ENCODE measurements at places on chromosomes 4 and X.

DNA sequence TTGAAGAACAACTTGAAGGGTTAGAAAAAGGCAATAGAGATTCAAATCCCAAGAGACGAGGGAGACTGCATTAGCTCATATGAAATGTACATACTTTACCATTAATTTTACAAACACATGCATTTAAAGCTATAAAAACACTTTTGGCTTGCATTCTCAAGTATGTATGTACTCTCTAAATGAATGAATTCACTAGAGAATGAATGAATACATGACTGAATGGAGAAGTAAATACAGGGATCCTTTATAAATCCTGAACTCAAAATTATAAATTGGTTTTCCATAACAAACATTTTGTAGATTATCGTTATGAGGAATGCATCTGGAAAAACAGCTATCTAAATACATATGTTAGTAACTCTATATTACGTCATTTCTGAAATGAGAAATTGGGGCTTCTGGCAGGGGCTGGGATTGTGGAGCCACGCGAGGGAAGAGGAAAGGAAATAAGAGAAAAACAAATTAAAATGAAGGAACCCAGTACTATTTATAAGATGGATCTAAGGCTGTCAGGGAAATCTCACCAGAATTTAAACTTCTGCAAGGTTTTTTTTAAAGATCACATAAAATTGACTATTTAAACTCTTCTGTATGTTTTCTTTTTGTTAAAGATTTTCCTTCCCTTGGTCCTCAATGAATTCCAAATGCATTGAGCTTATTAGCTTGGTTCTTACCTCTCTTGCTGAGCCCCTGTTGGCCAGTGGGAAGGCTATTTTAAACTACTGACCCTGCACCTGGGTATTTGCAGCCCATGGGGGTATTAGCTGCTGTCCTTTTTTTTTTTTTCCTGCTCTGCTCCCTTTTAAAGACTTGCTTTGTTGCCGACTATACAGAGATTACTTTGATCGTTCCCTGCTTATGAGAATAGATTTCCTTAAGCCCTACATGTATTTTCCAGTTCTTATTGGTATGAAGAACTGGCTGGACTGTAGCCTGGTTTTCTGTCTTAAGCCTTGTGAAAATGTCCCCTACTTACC, 207.8 kb downstream of the ADGRL3 start:
- peak; percentile 31 for DNase-seq

DNA sequence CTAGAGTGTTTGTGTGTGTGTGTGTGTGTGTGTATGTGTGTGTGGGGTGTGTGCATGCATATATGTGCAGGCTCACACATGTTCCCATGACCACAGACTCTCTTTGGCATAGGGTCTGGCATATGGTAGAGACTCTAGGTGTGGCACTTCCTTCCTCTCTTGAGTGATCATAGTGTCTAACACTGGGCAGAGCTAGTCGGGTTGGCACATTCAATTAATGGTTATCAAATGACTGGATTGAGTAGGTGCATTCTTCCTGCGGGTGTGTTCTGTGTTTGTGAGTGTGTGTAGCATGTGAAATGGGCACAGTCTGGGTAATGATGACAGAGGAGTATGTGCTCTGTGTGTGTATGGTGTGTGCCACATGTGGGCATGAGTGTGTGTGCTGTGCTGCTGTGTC, 106.5 kb downstream of the EFNB1 start:
- no peak for DNase-seq

GRCh38 chrX:13164611-13165010, 120.2 kb upstream of the FAM9C start:
- no peak for DNase-seq

DNA sequence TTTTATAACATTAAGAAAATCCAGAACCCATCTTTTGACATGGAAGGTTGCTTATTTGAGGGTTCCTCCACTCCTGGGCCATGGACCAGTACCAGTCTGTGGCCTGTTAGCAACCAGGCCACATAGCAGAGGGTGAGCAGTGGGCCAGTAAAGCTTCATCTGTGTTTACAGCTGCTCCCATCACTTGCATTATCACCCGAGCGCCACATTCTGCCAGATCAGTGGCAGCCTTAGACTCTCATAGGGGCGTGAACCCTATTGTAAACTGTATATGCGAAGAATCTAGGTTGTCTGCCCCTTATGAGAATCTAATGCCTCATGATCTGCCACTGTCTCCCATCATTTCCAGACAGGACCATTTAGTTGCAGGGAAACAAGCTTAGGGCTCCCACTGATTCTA, 58.6 kb downstream of the NDST4 start:
- DNase-seq = no peak

DNA sequence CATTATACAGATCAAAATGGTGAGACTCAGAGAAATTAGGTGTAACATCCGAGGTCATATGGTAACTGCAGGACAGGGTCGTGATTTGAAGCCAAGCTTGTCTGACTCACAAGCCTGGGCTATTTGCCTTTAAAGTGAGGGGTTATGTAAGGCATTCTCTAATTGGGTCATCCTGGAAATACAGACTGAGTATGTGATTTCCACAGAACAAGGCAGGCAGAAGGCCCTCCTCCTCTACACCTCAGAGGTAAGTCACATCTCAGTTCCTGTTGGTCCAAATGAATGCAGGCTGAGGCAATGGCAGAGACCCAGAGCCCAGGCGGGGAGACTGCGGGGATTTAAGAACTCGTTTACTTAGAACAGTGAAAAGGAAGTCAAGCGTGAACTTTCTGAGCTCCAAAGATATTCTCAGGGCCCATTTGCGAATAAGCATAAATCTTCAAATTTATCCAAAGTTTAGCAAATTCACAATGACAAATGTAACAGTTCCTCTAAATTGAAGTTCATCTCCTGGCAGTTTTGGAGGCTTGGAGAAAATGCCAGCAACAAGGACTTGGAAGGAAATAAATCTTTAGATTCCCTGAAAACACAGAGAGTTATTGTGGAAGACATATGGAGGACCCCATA, 153.3 kb downstream of the LDB2 start:
- DNase-seq = no peak

GRCh38 chr4:27154706-27155105, 294.1 kb downstream of the STIM2 start:
- DNase-seq = no peak

DNA sequence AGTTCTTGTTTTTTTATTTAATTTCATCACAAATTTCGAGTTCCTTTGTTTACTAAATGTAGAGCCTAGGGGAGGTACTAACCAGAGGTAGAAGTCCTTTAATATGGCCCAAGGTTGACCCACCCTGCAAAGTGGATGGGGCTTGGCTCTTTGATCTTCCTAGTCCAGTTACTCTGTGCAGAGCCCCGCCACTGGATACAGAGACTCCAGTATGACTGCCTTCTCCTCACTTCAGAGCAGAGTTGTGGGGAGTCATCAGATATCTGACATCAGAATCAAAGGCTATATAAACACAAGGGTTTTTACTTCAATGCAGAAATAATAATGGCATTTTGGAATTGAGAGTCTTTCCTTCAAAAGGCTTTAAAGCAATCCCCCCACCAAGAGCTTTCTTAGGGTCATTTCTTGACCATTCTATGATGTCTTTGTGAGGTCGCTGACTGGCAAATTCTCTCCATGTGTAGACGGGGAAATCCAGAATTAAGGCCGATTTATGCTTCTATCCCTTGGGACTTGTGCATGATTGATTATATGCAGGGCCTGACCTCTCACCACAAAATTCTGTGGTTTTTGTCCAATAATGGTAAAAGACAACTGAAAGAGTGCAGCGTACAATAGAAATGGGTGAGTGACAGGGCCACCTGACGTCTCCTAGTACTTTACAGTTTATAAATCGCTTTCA, 88.3 kb upstream of the CITED1 start:
- DNase-seq = no peak

- DNase-seq = no peak
Measured at GRCh38 chr4:99135541-99136162, 8.4 kb downstream of the ADH4 start.

DNA sequence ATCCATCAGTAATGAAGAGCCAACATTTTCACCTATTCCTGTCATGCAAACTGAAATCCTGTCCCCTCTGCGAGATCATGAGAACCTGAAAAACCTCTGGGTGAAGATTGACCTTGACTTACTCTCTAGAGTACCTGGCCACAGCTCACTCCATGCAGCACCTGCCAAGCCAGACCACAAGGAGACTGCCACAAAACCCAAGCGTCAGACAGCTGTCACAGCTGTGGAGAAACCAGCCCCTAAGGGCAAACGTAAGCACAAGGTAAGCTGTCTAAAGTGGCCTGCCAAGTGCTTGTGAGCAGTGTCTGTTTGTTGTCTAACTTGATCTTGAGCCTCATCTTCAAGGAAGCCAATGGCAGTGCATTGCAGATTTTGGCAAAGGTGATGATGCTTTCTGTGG, 455.9 kb downstream of the AFF2 start:
- DNase-seq = no peak

DNA sequence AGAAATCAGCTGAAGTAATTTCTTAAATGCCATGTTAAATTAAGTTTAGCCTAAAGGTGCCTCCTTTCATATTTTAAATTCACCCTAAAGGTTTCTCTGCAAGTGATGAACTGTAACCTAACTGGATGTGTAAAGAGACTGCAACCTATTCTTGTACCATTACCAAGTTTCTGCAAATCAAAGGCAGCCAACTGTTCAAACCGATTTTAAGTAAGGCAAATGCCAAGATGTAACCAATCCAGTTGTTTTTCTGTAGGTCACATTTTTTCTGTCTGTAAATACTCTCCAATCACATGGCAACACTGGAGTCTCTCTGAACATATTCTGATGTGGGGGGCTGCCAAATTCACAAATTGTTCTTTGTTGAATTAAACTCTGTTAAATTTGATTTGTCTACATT, 42.4 kb upstream of the FGF2 start:
- no peak for DNase-seq

DNA sequence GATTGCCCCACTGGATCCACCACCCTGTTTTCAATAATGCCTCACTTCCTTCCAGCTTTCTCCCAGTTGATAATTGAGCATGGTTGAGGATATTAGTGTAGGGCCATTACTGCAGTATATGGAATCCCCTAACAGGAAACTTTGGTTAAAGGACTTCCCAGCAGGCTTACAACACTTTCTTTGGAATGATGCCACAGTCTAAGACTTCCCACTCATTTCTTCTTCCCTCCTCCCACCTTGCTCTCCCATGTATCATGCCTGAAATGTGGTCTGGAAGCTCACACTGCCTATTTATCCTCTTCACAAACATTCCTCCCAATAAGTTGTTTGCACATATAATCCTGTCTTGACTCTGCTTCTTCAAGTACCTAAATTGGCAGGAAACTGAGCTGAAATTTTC, 863.3 kb downstream of the CENPC start:
- no peak for DNase-seq

DNA sequence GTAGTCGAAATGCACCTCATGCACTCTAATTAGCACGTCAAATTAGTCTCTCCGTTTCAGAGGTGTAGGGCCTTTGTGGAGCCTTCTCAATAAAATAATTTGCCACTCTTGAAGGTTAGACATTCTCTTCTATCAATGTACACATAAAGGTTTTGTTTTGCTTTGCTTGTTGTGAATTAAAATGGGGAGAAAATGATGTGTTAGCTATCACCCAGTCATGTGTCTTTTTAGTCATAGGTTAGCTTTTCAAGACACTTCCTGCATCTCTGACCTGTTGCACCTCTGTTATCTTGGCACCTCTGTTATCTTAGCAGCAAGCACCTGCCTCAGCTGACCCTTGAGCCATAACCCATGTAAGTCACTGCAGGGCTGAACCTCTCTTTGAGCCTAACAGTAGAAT, 936 bp downstream of the TMEM144 start:
- DNase-seq = no peak

GRCh38 chr4:145886871-145887240, 51.8 kb downstream of the ZNF827 start:
- DNase-seq = no peak

DNA sequence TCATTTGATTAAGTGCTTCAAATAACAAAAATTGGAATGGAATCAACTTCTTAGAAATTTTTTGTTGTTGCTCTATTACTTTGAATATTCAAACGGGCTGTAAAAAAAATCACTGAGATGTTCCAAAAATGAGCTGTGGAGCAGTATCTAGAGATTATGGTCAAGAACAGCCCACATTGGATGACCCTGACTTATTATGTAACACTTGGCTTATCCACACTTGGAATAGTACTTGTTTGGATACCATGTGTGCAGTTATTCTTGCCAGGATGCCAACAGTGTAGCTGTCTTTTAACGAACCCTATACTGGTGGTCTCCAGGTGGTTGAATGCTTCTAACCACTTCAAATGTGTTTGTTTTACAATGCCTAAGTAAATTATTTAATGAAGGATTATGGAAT, 64.9 kb upstream of the CAMK2D start:
- DNase-seq = no peak

DNA sequence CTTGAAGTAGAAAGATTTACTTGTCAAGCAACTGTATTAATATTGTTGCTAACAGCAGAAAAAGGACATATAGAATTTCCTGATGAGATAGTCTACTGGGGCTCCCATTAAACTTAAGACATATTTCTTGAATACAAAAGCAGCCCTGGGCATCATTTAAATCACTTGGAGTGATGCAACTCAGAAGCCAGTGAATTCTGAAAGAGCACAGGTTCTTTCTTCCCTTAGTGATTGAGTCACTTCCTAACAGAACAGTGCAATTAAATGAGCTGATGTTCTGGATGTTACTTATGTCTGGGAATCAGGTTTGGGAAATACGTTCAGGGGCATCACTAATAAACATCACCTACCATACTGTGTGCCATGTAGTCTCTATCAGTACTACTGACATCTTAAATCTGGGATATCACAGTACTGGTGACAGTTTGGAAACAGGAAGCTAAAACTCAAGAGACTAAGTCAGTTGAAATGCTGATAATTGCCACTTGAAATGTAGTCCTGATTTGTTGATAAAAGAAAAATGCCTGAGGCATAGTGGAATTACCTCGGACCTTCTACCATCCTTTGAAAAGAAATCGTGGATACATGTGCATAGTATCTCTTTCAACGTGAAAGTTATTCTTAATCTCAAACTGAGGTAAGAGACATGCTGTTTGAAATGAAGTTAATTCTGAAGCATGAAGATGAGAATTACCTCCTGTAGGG, 249.2 kb upstream of the GPRIN3 start:
- DNase-seq = no peak

GRCh38 chr4:244471-244870, 60.8 kb downstream of the ZNF732 start:
- no peak for DNase-seq

- DNase-seq = no peak
Measured at GRCh38 chr4:148081745-148082144, 349.9 kb downstream of the ARHGAP10 start.

DNA sequence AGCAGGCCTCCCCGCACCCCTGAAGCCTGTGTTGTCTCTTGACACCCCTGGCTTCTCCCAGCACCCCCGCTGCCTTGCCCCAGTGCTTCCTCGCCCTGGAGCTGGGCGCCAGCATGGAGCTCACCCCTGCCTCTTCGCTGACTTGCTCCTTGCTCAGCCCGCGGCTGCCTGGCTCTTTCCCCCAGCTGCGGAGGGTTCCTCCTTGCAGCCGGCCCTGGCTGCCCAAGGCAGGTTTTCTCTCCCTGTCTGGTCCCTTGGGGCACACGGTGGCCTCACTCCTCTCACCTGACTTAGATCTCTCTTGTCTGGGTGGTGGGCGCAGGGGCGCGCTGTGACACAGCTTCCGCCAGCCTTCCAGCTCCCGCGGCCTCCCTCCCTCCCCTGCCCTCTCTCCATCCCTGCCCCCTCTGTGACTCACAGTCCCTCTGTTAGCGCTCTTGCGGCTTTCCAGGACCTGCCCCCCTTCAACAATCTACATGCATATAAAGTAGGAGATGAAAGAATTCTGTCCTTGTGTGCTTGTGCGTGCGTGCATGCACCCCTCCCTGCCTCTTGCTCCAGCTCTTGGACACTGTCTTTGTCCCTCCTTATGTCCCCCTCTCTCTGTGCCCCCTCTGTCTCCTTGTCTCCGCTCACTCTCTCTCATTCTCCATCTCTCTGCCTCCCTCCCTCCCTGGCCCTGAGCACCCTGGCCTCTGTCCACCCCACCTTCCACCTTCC, 2.2 kb downstream of the PLXNB3 start:
- no peak for DNase-seq
